NCI-H69 (cell line): ENCODE measurements at places on chromosomes 12 and 14.

DNA sequence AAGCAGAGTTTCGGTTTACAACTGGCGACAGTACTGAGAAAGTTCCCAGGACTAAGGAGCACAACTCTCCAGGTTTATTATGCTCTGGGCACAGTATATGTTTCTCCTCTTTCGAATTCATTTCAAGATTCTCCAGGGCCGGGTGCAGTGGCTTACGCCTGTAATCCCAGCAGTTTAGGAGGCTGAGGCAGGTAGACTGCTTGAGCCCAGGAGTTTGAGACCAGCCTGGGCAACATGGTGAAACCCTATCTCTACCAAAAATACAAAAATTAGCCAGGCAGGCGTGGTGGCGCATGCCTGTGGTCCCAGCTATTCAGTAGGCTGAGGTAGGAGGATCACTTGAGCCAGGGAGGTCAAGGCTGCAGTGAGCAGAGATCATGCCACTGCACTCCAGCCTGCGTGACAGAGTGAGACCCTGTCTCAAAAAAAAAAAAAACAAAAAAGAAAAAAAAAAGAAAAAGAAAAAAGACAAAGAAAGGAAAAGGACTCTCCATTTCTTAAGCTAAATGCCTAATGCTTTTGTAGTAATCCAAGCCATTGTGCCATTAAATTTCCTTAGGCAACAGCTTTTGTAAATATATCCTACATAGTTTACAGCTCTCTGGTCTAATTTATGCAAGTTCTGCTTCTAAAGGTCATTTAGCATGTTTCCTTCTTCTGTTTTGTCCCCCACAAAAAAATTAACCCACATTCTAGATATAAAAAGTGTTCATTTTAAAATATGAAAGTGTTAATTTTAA is 34.8 kb downstream of the ATL1 start:
- no peak for DNase-seq

DNA sequence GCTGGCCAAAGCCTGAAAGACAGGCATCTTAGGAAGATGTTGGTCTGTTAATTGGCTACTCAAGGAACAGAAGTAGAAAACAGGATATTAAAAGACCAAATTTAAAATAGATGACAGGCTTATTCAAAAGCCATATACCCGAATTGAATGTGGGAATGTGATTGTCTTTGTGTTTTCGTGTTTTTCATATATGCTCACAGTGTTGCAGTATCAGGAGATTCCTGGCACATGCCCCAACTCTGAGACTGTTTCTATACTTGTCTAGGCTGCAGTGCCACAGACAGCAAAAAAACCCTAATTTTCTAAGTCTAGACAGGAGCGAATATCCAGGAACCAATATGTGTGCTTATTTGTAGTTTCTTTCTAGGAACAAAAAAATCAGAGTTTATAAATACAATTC is 57.4 kb upstream of the KRR1 start:
- DNase-seq, result no peak

GRCh38 chr14:87231336-87232026 is 761.5 kb downstream of the GALC start:
- DNase-seq, result no peak

DNA sequence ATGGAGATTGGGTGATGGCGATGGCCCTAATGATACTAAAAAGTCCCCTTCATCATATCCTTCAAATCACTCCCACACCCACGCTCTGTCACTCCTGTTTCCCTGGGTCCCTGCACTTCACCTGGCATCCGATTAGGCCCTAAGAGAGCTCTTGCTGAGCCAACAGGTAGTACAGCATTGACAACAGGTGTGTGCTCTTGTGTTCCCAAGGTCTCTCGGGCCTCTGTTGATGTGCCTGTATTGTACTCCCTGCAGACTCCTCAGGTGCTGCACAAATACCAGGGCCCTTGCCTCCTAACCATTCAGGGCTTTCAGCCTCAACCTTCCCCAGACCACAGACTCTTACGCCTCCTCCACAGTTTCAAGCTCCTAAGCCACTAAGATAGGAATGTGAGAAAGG is 25.8 kb upstream of the VDR start:
- no peak for DNase-seq

- DNase-seq, result peak; percentile 84
Measured at GRCh38 chr12:116539905-116540482, 19.2 kb upstream of the MAP1LC3B2 start.

GRCh38 chr12:57735952-57736740 is 2.4 kb downstream of the AGAP2 start:
- DNase-seq, result peak; percentile 77

DNA sequence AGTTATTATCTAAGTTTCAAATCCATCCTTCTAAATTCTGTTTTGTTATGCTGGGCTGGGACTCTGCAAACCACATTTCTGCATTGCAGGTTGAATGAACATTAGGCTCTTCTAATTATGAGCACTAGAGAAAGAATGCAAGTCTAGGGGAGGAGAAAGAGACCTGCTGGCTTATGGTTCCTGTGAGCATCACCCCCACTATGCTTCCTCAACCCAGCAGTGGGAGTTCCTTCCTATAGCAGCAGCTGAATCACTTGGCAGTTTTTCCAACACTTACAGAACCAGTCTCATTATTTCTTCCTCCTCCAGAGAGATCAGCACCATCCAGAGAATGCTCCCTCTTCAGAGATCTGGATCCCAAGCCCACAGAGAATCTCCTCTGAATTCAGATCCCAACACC is 297.7 kb upstream of the CLEC14A start:
- no peak for DNase-seq

- no peak for DNase-seq
Measured at GRCh38 chr14:26414926-26415325, 182.9 kb downstream of the NOVA1 start.

DNA sequence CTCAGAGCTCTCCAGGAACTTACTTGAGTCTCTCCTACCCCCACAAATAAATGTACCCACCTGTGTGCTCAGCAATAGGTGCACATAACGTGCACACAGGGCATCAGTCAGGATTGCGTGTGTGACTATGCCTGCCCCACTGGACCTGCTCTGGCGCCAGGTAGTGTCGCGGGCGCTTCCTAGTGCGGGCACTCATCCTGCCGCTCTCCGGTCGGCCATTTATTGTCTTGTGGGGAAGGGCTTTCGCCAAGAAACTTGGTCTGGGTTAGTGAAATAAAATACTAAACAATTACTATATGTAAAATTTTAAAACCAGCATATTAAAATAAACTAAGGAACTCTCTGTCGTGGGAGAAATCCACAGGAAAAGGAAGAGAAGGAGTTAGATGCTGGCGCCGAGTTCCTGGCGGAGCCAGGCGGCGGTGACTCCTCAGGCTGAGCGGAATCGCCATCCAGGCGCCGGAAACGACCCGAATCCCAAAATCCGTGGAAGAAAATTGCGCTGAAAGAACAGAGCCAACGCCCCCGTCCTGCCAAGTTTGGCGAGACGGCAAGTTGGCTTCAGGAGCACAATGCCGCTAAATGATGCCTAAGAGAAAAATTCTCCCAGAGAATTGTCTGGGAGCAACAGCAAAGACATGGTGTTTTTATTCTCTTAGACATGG is 7.9 kb upstream of the HOXC13 start:
- DNase-seq, result no peak

DNA sequence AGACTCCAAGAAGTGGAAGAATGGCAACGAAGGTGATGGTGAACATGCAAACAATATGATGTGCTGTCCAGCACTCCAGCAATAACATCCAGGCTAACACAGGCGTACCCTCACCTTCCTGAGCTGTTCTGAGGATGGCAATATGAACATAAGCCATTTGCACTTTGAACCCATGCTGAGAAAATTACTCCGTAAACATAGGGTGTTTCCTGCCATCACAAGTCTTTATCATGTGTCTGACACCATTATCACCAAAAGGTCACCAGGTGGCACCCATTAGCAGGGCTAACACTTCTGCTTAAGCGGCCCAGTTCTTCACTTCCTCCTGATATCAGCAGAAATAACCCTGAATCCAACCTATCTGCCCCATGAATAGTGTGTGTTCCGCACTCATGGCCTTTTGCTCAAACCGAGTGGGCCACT is 482.8 kb downstream of the MED13L start:
- peak; percentile 38 for DNase-seq

DNA sequence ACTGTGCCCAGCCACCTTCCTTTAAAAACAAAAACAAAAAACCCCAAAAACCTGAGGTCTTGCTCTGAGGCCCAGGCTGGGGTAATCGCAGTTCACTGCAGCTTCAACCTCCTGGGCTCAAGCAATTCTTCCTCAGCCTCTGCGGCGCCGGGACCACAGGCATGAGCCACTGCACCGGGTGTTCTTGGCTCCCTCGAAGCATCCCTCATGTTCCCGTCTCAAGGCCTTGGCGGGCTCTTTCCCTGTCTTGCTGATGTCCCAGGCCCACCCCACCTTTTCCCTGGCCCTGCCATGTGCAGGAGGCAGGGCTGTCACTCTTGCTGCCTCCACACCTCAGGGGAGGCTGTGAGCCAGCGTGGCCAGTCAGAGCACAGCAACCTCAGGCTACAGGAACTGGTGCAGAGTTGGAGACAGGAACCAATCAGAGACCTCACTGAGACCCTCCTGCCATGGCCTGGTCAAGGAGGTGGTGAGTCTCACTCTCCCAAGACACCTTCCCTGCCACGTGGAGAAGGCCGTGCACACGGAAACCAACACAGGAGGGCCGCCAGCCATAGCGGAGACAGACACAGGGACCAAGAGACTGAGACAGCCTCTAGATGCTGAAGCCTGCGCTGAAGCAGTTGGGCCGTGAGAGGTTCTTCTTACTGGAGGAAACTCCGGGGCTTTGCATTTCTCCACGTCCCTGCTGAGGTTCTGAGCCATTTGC is 6.0 kb upstream of the AMN start:
- no peak for DNase-seq

DNA sequence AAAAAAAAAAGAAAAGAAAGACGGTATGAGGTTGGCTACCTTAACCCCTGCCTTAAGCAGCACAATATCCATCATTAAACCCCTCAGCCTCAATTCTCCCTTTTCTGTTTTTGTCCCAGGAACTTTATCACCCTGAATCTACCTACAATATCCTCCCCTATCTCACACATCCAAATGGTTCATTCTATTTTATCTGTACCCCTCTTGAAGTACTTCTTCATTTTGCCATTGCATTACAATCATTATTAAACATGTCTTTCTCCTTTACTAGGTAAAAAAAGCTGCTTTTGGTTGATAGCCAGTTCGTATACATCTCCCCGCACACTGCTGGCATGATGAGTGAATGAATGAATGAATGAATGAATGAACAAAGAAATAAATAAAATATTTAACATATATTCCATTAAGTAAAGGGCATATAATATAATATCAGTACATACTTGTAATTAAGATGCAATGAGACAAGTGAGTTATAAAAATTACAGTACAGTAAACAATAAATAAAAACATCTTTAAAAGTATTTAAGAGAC is 364 bp upstream of the GPR65 start:
- no peak for DNase-seq

GRCh38 chr14:75771595-75771994 is 110.5 kb downstream of the TTLL5 start:
- DNase-seq, result no peak

- peak; percentile 99 for DNase-seq
Measured at GRCh38 chr12:117494833-117495655, 133.6 kb upstream of the NOS1 start.

- no peak for DNase-seq
Measured at GRCh38 chr14:73943083-73943482, 6.8 kb downstream of the FAM161B start.

GRCh38 chr12:55658635-55659391 is 22.1 kb downstream of the OR10P1 start:
- no peak for DNase-seq

DNA sequence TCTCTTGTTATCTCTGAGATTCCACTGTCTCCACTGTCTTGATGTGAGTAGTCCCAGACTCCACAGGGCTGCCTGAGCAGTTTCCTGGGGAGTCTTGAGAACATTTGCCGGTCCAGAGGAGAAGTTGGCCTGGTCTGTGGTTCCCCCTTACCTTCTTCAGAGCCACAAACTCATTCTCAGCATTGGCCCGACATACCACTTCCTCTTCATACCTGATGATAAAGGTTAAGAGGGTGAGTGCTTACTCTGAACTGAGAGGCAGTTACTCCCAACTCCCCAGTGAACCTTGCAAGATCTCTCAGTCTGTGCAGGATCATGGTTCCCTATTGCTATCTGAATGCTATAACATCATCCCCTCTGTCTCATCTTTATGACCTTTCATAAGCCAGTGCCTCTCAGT is 2.6 kb downstream of the KRT84 start:
- DNase-seq, result no peak

- DNase-seq, result no peak
Measured at GRCh38 chr12:108234158-108234557, 105.0 kb downstream of the CMKLR1 start.

GRCh38 chr14:75310295-75311111 is 31.9 kb downstream of the FOS start:
- DNase-seq, result peak; percentile 98

DNA sequence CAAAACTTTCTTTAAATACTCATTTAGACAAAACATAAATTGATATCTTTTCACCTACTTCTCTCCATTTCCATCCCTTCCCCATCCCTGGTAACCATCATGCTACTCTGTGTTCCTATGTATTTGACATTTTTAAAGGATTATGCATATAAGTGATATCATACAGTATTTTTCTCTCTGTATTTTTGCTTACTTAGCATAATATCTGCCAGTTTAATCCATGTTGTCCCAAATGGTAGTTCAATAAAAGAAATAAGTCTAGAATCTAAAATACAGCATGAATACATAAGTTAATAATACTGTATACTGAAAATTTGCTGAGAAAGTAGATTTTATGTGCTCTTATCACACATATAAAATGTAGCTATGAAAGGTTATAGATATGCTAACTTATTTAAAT is 190.3 kb upstream of the NAV3 start:
- DNase-seq, result no peak

DNA sequence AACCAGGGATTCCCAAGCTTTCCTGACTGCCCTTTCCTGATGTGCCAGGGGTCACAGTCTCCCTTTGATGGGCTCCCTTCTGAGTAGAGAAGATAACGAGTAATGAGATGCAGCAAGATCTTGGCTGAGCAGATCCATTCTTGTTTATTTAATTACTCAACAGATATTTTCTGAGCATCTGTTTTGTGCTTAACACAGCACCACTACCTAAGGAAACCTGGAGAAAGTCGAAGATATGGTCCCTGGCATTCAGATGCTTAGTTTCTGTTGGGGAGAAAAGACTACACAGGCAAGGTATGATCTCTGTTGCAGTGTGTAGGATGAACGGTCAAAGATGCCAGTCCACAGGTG is 3.9 kb downstream of the AJUBA start:
- no peak for DNase-seq

GRCh38 chr12:6779708-6780432 is 7.5 kb downstream of the LAG3 start:
- DNase-seq, result no peak

DNA sequence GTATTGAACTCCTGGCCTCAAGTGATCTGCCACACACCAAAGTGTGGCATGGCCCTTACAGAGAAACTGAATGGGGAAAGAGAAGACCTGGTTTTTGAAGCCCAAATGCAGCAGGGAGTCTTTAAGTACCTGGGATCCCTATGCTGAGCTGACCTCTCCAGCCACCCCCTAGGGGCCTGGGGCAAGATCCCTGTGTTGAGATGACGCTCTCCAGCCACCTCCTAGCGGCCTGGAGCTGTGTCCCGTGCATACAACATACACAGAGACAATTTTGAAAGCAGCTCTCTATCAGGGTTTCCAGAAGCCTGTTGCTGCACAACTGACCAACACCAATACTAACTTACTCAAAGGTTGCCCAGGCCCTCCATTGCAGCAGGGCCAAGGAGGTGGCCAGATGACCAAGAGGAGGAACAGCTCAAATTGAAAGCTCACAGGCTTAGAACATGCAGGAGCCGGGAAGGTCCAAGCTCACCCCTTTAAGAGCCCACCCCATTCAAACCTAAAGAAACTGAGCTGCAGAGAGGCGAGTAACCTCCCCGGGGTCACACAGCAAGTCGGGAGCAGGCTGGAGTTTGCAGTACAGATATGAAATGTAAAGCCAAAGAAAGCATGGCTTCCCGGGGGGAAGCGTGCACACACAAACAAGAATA is 31.5 kb downstream of the TTC7B start:
- DNase-seq, result no peak
